ENCODE measurements at places on chromosomes 6 and 20.

DNA sequence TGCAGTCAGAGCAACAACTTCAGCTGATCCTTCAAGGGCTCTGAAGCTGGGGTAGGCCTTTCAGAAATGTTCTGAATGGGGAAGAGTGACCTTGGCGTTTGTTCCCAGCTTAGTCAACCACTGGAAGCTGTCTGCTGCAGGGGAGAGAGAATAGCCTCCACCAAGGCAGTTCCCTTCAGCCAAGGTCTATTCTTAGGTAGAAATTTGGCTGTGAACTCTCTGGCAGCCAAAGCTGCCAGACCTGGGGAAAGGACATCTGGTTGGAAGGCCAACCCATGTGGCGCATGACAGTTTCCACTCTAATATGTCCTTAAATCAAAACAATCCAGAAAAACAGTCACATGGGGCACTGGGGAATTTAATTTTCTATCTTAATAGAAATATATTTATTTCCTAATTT is 60.1 kb downstream of the FBXO5 start:
- DNase-seq: no peak

- DNase-seq: peak; percentile 31
These were observed 46.1 kb upstream of the JAG1 start for GRCh38 chr20:10719740-10720385.

DNA sequence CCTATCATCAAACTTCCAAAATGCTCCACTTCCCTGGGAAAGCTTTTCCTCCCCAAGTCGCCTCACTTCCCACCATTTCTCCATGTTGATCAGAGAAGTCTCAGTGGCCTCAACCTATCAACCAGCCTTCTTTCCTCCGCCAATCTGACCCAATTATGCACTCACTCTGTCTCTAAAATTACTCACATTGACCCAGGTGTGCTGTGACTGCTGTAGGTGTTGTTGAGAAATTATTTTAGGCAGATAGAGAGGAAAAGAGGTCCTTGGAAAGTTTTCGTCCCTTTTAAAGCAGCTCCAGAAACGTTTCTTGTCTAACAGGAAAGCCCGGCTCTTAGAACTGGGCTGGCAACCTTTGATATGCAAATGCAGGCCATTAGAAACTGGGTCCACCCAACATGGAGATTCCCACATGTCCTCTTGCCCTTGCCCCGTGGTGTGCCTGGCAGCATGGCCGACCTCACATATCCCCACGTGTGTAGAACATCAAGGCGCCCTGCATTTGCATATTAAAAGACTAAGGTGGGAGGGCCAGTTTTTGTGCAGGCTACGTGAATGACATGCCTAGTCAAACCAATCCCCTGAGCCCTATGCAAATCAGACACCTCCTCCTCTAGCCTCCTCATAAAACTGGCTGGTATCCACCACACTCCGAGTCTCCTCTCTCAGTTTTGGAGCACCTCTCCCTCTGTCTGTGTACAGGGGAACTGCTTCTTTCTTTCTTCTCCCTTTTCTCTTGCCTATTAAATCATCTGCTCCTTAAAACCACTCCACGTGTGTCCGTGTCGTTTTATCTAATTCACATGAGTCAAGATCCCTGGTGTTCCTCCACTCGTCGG is 12.9 kb downstream of the IPCEF1 start:
- DNase-seq: no peak

DNA sequence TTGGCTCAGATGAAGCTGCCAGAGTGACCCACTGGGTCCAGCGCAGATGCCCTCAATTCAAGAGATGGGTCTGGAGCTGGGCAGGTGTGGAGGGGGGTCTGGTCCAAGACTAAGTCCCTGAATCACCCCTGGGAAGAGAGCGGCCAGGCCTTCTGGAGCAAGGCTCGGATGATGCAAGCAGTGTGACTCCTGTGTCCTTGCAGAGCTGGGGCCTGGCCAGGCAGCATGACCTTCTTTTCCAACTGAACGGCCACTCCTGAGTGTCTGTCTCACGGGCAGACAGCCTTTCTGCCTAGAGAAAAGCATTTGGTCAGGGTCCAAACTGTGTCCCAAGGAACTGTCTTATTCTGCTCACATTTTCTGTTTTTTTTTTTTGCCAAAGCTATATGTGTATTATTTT is 42.6 kb upstream of the FNDC1 start:
- DNase-seq: no peak

GRCh38 chr20:49865559-49865958 is 49.8 kb downstream of the SPATA2 start:
- no peak for DNase-seq

GRCh38 chr6:109186012-109186411 is 90.7 kb downstream of the CEP57L1 start:
- DNase-seq: no peak

GRCh38 chr6:169131390-169131789 is 122.3 kb downstream of the THBS2 start:
- peak; percentile 2 for DNase-seq

GRCh38 chr6:121733234-121733633 is 297.8 kb downstream of the GJA1 start:
- DNase-seq: no peak

DNA sequence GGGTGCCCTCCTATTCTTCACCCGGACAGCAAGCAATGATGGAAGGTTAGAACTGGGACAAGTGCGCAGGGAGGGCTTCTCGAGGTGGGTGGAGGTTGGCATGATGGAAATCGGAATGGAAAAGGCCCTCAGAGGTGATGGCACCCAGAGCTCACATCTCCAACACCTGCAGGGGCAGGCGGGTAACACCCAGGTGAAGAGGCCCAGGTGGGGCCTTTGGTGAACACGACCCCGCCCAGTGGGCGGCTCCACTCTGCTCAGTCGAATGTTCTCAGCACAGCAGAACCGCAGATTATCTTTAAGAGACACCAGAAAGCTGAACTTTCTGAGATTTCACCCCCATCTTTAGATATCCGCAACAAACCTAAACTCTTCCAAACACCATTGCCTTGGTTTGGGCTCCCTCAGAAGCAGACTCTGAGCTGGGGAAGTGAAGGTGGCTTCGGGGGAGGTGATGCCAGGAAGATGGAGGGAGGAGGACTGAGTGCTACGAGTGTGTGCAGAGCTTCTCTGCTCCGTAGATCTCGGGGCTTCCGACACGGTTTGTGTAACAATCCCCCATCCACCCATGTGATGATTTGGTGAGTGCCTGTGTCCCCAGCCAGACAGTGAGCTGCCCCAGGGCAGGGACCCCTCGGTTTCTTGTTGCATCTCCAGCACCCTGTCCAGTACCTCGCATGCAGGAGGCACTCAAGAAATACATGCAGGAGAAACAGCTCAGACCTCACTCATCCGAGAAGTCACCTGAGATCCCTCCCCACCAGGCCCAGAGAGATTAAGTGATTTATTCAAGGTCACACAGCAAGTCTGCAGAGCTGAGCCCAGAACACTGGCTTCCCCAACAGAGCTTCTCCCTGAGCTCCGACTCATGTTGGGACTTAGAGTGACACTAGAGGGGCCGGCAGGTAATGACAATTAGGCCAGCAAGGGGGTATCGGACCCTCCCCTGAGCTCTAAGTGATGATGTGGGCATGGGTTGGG is 45.4 kb downstream of the BPIFB1 start:
- DNase-seq: no peak

GRCh38 chr20:33992145-33992922 is 1.4 kb upstream of the RALY start:
- DNase-seq: no peak

DNA sequence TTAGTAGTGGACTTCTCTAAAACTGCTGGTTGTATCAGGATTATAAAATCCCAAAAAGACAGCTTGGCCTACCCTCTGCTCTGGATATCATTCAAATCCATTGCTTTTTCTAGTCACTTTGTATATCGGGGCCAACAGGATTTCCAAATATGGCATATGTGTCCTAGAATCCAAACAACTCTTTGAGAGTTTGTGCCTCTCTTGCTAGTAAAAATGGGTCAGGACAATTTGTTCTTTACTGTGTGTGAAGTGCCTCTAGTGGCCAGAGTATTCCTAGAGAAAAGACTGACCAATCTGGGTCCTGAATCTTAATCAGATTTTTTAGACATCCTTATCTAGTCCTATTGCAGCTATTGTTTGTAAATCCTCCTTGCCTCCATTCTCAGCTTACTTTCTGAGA is 33.5 kb upstream of the MANEA start:
- DNase-seq: no peak

GRCh38 chr6:24501914-24502313 is 7.1 kb downstream of the ALDH5A1 start:
- DNase-seq: no peak

DNA sequence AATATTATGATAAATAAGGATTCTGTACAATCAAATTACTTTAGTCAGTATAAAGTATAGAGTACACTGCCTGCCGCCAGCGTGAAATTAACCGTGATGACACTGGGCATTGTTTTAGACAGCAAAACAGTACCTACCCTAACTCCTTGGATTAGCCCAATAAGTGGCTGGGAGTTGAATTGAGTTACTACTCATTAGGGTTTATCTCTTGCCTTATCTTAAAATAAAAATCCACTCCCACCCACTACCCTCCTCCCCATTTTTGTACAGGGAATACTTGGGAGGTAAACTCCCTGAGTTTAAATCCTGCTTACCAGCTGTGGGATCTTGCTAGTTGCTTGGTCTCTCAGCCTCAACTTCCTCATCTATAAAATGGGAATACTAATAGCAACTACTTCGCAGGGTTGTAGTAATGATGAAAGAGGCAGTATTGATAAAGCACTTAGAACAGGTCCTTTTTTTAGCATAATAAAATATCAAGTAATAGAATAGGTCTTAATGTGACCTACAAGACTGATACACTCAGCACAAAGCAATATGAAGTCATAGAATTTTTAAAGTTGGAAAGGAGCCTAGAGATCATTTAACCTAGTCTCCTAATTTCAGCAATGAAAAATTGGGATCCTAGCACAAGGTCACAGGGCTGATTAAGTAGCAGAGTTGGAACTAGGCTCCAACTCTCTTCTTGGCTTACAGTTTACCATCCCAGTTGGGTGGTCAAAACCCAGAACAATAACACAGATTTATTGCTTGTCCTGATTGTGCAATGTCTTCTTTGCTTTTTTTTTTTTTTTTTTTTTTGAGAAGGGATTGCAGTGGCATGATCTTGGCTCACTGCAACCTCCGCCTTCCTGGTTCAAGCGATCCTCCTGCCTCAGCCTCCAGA is 23.8 kb downstream of the PHACTR2 start:
- DNase-seq: no peak

DNA sequence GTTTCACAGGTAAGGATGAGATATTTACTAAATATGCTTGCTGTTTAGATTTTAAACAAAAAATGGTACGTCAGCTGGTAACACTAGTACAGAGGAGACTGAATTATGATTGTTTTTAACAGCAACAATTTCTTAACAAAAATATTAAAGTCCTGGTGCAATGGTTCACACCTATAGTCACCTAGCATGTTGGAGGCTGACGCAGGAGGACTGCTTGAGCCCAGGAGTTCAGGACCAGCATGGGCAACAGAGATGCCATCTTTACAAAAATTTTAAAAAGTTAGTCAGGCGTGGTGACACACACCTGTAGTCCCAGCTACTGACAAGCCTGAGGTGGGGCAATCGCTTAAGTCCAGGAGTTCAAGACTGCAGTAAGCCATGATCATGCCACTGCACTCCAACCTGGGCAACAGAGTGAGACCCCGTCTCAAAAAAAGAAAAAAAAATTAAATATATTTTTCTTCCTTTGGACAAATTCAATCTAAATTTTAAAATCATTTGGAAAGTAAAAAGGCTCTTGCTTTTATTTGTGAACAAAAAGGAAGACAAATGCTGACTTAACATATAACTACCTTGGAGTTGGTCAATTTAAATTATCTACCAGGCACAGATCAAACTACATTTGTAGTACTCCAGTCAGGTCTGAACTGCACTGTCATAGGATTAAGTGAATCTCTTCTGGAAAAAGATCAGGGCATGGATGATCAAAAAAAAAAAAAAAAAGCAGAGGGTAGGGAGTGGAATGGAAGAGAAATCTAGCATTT is 38.2 kb upstream of the RUNX2 start:
- DNase-seq: no peak

DNA sequence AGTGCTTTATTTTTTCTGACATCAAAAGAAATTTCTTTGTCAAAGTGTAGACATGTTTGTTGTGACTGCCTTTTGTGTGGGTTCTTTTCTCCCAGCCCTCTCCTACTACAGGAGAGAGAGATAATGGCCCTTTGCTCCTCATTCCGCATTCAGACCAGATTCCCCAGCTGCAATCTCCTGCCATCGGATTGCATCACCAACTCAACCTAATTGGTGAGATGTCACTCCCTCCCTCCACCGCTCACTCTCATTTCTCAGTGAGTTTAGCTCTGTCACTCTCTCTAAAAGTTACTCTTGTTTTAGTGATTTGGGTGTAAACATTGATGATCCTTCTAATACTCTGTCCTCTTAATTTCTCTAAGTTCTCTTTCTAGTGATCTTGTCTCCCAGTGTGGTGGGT is 22.7 kb downstream of the UTRN start:
- no peak for DNase-seq

GRCh38 chr6:26474439-26474881 is 16.7 kb downstream of the BTN2A1 start:
- DNase-seq: no peak

- no peak for DNase-seq
These were observed 15.4 kb upstream of the FAM110A start for GRCh38 chr20:818001-818664.

GRCh38 chr6:38110481-38110971 is 291.0 kb downstream of the ZFAND3 start:
- no peak for DNase-seq

DNA sequence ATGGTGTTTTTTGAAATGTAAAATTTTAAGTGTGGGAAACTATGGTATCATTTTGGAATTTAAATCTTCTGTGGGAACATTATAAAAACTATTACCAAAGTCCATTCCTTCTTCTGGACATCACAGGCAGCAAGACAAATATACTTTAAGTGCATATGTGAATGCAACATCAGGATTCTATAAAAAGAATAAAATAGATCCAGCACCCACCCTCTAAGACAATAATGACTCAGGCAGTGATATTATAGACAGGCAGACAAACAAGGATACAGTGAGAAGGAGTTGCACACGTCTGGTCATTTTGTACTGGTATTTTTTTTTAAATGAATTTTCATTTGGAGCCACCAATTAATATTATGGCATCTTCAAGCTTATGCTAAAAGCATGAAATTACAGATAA is 21.1 kb upstream of the NEDD9 start:
- no peak for DNase-seq

GRCh38 chr20:57834306-57835073 is 124.7 kb upstream of the PMEPA1 start:
- no peak for DNase-seq

DNA sequence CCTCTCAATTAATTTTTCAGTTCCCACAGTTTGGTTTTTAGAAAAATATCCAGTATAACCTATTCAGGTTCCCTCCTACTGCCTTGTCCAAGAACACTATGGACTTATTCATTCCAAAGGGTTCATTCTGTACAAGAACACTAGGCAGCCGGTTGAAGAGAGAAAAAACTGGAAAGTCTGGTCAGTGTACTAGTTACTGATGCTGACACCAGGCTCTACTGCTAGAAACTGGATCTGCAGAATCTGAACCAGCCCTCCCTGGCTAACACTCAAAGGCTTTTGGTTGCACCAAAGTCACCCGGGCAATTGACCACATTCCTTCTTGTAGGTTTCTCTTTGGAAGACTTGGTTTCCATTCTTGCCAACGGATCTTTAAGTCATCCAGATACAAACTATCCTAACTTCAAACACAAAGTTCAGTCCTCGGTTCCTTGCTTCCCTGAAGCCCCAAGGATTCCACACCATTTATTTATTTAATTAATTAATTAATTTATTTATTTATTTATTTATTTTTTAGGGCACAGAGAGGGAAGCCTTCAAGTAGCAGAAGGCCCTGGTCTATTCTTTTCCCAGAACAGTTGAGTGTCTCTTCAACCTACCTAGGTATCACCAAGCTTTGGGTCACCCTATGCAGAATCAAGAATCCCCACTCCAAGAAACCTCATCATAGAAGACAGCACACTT is 268.1 kb downstream of the ADGB start:
- DNase-seq: no peak

Data from LoVo (cell line).